IMR-90 (cell line): ENCODE measurements at places on chromosomes 1 and 21. TPM values are rescaled to one million over a fixed set of nuclear protein-coding genes. Genes with fewer than 3 reads are reported as not detected.
A peak's percentile ranks its signal among the peaks of the same experiment; 100 is the strongest.

The CELA2B gene
- not detected in 2 replicates for total RNA-seq

The OR14C36 gene
- total RNA-seq, result not detected in 2 replicates

The LBR gene
- total RNA-seq, result 21.3 and 37.5 TPM in 2 replicates

The PPM1J gene
- 1.4 and 1.8 TPM in 2 replicates for total RNA-seq

The LYST gene
- 7.2 and 8.3 TPM in 2 replicates for total RNA-seq

The DHDDS gene
- 66.7 and 67.7 TPM in 2 replicates for total RNA-seq

The KRTAP11-1 gene
- not detected in 2 replicates for total RNA-seq

- no peak for DNase-seq
Measured at GRCh38 chr1:121516234-121516967, 331.6 kb downstream of the SRGAP2C start.

- DNase-seq, result no peak
Measured at GRCh38 chr1:67514300-67514699, 84.1 kb upstream of the SERBP1 start.

GRCh38 chr1:162177126-162177525, 107.6 kb downstream of the NOS1AP start:
- no peak for DNase-seq

DNA sequence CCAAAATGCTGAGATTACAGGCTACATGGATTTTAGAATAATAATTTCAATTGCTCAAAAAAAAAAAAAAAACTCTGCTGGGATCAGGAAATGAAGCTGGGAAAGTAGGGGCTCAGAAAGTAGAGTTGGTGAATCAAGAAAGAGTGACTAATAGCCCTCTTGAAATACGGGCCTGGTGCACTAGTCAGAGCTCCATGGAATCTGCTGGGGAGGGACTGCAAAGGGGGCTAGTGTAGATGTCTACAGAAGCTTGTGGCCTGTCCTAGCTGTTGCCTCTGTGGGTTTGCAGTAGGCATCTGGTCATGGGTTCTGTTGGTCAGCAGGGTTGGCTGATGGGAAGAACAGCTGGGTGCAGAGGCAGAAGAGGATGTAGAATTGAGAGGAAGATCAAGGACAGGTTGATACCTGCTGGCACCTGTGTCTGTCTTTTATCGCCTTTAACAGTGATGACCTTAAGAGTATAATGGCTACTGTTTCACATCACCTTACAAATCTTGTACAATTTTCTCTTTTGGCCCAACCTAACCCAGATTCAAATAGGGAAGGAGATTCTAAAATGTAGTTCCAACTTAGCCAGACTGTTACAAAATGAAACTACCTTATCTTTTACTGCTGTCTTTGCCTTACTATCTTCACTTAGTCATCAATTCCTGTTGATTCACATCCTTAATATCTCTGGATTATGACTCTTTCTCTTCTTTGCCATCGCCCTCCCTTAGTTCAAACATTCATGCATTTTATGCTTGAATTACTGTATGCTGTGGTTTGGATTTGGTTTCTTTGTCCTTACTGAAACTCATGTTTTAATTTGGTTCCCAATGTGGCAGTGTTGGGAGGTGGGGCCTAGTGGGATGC, 126.2 kb downstream of the GIPC2 start:
- DNase-seq, result peak; percentile 85

DNA sequence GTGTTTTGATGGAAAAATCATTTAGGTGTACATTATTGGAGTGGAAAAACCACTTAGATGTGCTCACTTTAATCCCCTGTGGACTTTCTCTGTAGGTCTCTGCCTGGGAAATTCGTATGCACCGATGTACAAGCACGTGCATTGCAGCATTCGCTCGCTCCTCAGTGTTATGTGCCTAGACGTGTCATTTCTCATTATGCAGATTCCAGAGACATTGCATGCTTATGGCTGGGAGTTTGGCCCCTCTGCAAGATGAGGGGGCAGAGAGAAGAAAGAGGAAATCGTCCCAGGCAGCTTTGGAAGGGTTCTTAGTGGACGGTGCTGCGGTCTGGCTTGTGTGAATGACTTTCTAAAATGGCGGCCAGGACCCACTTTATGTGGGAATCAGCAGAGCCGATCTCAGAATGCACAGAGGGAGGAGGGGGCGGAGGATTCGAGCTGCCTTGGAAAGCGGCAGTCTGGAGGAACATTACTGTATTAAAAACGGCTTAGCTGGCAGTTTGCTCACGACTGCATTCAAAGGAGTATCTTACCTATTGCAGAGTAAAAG, 2.3 kb downstream of the SPEN start:
- DNase-seq, result peak; percentile 60

- DNase-seq, result no peak
Measured at GRCh38 chr1:19685994-19686393, 21.3 kb downstream of the HTR6 start.

DNA sequence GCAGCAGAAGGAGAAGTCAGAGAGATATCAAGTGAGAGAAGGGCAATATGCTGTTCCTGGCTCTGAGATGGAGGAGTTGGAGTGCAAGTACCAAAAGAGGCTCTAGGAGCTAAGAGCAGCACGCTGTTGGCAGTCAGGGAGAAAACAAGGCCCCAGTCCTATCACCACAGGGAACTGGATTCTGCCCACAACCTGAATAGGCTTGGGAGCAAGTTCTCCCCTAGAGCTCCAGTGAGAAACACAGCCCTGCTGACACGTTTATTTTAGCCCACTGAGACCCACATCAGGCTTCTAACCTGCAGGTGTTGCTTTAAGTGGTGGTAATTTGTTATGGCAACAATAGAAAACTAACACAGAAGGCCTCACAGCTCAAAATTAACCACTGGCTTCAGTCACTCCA, 31.8 kb upstream of the ZNF644 start:
- no peak for DNase-seq

- peak; percentile 18 for DNase-seq
Measured at GRCh38 chr1:56877973-56878372, 23.4 kb downstream of the C8A start.

- no peak for DNase-seq
Measured at GRCh38 chr1:21509351-21510112, at the start of gene ALPL. TSS of gene ALPL (plus strand) at chr1:21509423. CDS start at chr1:21554082, 44,659 bp downstream.

DNA sequence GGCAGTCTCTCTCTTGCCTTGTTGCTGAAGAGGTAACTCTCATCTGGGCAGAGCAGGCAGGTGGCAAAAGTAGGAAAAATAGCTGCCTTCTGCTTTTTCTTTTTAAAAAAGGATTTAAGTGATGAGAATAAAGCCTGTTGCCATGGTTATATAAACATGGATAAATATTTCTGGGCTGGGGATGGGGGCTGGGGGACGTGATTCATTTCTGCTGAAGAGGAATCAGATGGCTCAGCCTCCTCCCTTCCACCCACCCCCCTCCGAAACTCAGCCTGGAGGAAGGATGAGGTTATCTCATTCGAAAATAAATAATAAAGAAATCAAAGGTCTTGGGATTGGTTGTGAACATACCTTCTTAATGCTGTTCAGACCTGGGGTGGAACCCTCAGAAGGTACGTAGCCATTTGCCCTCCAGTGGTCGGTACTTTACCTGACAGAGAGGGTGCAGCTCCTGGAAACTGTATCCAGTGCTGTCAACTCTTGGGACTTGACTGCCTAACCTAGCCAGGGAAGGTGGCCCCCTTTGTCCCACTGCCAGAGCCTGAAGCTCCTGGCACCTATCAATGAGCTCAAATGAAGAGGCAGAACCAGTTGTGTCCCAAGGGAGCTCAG, 3.8 kb upstream of the INKA2 start:
- peak; percentile 86 for DNase-seq

GRCh38 chr1:216457356-216457755, 34.1 kb upstream of the USH2A start:
- DNase-seq, result peak; percentile 55

DNA sequence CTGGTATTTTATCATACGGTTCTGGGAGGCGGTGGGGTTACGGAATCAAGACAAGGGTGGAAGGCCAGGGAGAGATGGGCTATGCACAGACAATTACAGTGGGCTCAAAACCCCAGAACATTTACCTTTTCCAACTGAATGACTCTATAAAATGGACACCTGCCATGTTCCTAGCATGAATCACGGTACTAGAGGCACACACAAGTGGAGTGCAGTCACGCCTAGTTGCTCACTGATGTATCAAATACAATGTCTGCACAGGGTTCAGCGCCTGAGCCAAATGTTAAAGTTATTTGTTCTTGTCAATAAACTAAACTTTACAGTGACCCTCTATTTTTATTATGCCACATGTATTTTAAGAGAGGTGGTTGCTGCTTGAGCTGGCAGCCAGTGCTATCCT, 121.4 kb downstream of the ATG4C start:
- DNase-seq, result no peak

GRCh38 chr1:206557636-206558473, 50.5 kb downstream of the RASSF5 start:
- no peak for DNase-seq

DNA sequence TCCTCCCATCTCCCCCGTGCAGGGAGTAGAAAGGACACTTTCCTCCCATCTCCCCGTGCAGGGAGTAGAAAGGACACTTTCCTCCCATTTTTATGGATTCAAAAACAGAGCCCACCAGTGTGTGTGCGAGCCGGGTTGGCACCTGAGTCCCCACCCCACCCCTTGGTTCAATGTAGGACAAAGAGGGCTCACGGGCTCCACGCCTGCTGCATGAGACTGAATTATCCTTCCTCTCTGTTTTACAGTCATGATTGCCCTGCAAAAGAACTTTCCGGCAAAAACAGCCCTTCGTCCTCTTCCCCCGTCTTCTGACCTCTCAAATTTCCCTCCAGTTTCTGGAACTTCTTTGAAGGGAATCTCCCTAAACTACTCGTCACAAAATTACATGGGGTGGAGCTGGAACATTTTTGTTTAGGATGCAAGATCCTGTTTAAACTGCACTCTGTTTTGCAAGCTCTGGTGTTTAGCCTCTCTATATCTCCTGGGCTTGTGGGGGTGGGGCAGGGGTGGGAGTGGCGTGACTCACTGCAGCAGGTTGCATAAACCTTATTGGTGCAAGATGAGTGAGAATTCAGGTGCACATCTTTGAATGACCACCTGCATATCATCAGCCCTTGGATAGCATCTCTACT, 99.8 kb downstream of the PSMG1 start:
- no peak for DNase-seq

- no peak for DNase-seq
Measured at GRCh38 chr1:213083112-213083445, 32.0 kb downstream of the RPS6KC1 start.
